ENCODE measurements at places on chromosomes 12 and 14. TPM values are rescaled to one million over a fixed set of nuclear protein-coding genes. Genes with fewer than 3 reads are reported as not detected.

DNA sequence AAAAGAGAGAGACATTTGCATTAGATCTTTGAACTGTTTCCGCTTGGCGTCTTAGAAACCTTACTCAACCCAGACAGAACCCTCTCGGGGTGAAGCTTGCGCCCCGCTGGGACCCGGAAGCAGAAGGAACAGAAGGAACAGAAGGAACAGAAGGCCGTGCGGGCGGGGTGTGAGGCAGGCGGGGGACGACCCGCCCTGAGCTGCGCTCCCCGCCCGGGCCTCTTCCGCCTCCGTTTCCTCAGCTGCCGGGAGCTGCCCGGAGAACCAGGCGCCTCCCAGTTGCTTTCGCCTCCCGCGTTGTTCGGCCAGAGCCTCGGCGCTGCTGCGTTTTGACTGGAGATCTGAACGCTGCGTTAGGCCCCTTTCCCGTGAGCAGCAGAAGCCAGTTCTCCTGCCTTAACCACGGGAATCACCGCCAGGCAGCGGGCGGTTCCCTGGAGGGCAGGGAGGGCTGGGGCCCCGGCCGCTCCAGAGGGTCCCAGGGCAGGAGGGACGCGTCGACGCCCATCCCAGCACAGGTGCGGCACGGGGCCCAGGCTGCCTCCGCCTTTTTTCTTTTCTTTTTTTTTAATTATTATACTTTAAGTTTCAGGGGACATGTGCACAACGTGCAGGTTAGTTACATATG, 19.3 kb upstream of the MMP17 start:
- DNase-seq = no peak

GRCh38 chr12:95674631-95675030, 115.9 kb downstream of the NTN4 start:
- DNase-seq = peak; percentile 7

DNA sequence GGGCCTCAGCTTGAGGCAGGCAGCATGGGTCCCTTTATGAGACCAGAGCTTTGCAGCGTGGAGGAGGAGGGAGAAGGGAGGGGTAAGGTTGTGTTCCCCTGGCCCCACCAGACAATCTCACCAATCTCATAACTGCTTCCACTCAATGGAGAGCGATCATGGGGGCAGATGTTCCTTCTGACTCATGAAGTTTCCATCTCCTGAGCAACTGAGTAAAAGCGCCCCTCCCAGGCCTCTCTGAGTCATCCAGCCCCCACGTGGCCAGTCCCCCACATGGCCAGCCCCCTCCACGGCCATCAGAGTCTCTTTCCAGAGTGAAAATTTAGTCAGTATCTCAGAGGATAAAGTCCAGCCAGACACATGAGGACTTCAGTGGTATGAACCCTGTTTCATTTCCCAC, 39.2 kb upstream of the PLXNC1 start:
- peak; percentile 49 for DNase-seq

DNA sequence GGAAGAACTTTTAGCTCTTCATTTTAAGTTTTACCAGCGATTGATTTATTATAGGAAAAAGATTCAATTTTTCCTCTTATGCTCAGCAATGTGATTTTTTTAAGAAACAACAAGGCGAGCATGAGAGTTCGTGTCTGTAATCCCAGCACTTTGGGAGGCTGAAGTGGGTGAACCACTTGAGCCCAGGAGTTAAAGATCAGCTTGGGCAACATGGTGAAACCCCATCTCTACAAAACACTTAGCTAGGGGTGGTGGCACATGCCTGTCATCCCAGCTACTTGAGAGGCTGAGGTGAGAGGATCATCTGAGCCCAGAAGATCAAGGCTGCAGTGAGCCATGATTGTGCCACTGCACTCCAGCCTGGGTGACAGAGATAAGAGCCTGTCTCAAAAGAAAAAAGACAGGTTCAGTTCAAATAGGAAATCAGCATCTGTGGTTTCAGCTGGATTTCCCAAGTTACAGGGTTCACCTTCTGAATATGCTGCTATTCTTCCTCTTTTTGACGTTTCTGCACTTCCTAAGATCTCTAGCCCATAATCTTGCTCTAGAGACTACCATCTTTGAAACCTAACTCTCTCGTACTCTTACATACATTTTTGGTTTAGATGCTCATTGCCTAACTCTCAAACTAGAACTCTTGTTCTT, 274.7 kb downstream of the SEC23A start:
- DNase-seq = no peak

DNA sequence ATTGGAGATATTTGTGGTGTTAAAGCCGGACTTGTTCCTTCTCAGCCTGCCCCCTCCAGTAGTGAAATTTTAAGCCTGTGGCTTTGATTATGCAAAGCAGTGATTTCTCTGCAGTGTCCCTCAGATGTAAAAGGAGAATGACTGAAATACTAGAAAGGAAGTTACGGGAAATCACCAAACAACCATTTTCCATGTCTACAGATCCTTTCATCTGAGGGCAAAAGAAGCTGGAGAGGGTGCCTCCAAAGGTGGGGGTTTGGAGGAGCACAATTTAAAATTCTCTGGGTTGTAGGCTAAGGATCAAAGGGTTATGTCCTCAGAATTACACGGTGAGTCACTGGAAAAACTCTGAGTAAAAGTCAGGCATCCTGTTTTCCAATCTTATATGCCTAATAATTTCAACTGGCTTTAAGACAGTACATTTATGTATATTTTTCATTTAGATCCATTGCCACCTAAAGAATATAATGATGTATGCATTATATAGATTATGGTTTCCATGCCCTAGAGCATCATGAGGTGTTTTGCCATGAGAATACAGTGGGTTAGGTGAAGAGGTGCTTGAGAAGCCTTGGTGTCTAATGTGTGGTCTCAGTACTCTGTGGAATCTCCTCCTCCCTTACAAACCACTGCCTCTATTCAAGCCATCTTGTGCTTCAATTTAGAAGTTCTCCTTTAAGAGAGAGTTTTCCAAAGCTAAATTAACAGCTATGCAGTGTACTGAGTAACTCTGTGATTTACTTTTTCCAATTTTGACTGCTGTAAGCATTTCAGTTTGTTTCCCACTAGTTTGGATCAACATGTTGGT, 362.1 kb downstream of the RAD51B start:
- DNase-seq = peak; percentile 76

DNA sequence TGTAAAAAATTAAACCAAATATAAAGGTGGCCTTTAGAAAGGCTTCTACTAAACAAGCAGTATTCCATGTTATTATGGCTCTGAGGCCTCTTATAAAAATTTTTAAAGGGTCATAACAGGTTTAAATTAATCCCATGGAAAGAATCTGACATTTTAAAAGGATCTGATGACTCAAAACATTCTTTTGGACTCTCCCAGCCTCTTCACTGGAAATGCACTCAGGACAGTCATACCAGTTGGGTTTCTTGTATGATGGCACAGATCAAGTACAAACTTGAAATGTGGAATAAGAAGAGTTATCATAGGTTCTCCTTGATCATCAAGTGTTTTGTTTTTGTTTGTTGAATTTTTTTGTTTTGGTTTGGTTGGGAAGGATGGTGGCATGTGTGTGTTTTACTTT, 50.8 kb downstream of the PPP2R5E start:
- peak; percentile 73 for DNase-seq

GRCh38 chr12:131230340-131231031, 276.8 kb downstream of the ADGRD1 start:
- no peak for DNase-seq

- no peak for DNase-seq
Observed at GRCh38 chr14:90228478-90228877, 27.9 kb upstream of the PSMC1 start.

GRCh38 chr12:8907513-8907912, 6.8 kb upstream of the PHC1 start:
- no peak for DNase-seq

GRCh38 chr12:61998791-61999190, 261.4 kb upstream of the USP15 start:
- DNase-seq = no peak

DNA sequence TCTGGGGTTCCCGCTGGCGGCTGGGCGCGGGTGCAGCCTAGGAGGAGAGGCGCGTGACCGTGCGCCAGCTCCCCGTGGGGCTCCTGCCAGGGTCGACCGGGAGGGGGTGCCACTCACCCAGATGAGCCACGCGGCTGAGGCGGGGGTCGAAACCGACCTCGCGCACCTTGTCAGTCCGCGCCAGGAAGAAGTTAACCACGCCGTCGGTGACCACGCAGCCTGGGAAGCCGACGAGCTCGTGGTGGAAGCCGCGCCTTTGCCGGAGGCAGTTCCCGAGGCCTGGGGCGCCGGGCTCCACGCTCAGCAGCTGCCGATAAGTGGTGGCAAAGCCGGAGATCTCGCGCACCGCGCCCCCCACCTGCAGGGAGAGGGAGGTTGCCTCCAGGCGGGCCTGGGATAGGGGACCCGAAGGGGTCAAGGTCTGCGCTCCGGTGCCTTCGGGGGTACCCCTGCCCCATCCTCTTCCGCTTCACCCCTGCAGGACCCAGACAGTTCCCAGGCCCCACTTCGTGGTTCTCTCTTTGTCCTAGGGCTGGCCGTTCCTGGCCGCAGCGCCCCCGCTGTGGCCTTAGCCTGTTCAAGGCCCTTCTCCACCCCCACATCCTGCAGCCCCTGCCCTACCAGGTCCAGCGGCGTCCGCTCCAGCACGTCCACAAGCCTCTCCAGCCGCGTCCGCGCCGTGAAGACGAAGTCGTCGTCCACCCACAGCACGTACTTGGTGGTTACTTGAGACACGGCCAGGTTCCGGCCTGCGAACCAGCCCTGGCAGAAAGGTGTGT, 5.3 kb downstream of the B4GALNT1 start:
- DNase-seq = no peak

GRCh38 chr12:2179953-2180736, 127.4 kb downstream of the CACNA1C start:
- DNase-seq = peak; percentile 95

DNA sequence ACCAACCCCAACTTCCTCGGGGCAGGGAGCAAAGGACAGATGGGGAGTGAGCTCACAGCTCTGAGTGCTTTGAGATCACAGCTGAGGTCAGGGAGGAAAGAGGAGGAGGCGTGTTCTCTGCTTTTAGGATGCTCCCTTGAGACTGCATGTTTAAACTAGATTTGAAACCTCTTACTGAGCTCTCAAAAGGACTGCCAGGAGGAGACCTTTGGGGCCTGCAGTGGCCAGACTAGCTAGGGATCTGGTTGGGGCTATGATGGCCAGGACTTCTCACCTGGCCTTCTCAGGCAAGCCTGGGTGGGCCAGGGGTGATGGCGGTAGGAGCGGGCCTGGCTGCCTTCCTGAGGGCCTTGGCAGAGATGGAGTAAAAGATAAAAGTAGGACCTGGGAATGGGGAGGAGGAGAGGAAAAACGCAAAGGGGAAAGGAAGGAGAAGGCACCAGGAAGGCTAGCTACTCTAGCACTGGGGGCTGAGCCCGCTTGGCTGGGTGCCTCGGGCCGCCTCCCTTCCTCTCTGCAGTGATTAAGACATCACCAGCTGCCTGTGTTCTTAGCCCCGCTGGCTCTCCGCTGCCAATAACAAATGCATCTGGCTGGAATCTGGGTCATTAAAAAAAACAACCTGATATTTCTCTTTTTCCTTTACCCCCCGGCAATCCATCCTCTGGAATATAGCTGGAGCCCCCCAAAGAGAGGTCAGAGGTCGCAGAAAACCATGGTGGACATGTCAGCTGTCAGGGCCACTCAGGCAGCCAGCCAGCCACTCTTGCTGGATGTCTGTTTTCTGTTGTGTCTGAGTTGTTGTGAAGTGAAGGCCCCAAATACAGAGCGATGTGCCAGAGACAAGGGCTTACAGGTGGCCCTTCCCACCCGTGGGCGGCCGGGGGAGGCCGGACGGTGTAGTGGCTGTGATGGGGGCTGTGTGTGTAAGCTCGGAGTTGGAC, 141.3 kb downstream of the TSPAN9 start:
- peak; percentile 40 for DNase-seq

DNA sequence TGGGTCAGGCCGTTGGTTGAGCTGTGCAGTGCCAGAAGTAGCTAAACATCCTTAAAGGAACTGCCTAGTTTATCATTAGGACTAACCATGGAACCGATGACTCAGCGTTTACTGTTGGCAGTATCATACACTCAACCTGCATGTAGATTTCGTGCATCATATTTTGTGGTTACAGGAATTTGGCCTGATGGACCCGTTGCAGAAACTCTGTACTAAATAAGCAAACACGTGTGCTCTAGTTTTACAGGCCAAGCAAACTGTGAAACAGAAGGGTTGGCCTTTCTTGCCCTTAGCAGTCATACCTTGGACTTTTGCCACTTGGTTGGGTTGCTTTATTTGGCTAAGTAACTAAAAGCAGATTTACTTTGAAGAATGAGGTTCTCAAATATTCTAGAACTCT, 35.6 kb downstream of the DGLUCY start:
- DNase-seq = peak; percentile 98

DNA sequence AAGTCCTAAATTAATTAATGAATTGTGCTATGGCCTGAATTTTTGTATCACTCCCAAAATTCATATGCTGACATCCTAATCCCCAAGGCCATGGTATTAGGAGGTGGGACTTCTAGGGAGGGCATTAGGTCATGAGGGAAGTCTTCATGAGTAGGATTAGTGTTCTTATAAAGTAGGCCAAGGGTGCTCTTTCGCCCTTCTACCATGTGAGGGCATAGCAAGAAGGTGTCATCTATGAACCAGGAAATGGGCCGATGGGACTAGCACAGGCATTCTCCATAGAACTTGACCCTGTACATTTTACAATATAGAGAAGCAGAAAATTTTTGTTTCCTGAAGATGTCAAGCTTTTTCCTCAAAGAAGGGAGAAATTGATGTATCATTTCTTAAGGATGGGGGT, 12.5 kb downstream of the SYT10 start:
- peak; percentile 48 for DNase-seq

GRCh38 chr14:82003426-82003825, 469.8 kb upstream of the SEL1L start:
- no peak for DNase-seq

DNA sequence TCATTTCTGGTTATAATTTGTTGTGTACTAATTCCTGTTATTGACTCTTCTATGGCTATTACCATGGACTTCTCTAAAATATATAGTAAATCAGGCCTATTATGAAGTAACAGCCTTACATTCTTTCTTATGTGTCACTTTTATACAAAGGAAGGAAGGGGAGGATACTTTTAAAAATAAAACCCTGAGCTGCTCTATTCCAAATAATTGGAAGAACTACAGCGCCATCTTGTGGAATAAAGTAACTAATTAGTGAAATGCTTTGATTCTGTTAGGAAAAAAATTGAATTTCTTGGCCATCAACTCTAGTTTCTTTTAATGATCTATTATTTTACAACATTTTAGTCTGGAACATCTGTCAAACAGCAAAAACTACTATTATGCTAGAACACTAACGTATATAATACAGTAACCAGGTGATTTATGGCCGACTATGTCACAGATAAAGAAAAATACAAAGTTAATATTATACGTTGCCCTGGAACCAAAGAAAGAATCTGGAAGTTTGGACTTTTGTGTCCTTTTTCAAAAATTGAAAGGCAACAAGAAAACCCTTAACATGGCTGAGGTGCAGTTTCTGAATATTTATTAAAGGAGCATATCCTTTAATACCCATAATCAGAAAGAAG, 55.0 kb upstream of the NELL2 start:
- DNase-seq = peak; percentile 59

MYF5 gene
- total RNA-seq = not detected

SIX6 gene
- not detected for total RNA-seq

CLEC4C gene
- not detected for total RNA-seq

SLC6A13 gene
- total RNA-seq = not detected

MYL6B gene
- 88.7 TPM for total RNA-seq

KCNC2 gene
- not detected for total RNA-seq

TMEM63C gene
- 0.20 TPM for total RNA-seq

CLEC1B gene
- total RNA-seq = not detected

DDHD1 gene
- total RNA-seq = 6.7 TPM

Measured in M059J (cell line).